Neural progenitor cell (in vitro differentiated cells): ENCODE measurements at places on chromosomes 5 and 9. TPM values are rescaled to one million over a fixed set of nuclear protein-coding genes. Genes with fewer than 3 reads are reported as not detected.

Gene NR5A1
- 1.0 and 3.3 TPM in 2 replicates for total RNA-seq

GRCh38 chr5:1524799-1525623 is 1.3 kb upstream of the LPCAT1 start:
- H3K36me3 ChIP-seq, result no peaks in the 10 kb centered on the region
- no peak for DNase-seq
- peaks cover 12% of the 10 kb centered on the region for H3K4me1 ChIP-seq
- H3K4me3 ChIP-seq, result no peak overlapping the region

GRCh38 chr5:135714126-135714894 is 120.2 kb upstream of the SLC25A48 start:
- no peaks in the 10 kb centered on the region for H3K4me1 ChIP-seq
- no peak for DNase-seq
- H3K4me3 ChIP-seq, result no peak overlapping the region
- no peak overlapping the region for H3K27ac ChIP-seq
- H3K36me3 ChIP-seq, result no peaks in the 10 kb centered on the region

- H3K4me1 ChIP-seq, result peaks cover 31% of the 10 kb centered on the region
- H3K36me3 ChIP-seq, result no peaks in the 10 kb centered on the region
- no peak for DNase-seq
Observed at GRCh38 chr9:38081356-38082108, 12.5 kb upstream of the SHB start.

Gene SYK
- total RNA-seq, result not detected in 2 replicates
